BJ (cell line): ENCODE measurements at places on chromosomes 2 and 18. TPM values are rescaled to one million over a fixed set of nuclear protein-coding genes. Genes with fewer than 3 reads are reported as not detected.
A peak's percentile ranks its signal among the peaks of the same experiment; 100 is the strongest.

Gene SPRED2
- 11.0 and 13.1 TPM in 2 replicates for polyA plus RNA-seq

Gene NTSR2
- not detected in 2 replicates for polyA plus RNA-seq

Gene MC5R
- polyA plus RNA-seq = not detected in 2 replicates

Gene ASXL3
- not detected in 2 replicates for polyA plus RNA-seq

Gene KIAA2012
- 0.13 and 0.18 TPM in 2 replicates for polyA plus RNA-seq

Gene CREG2
- not detected in 2 replicates for polyA plus RNA-seq

Gene WDR7
- polyA plus RNA-seq = 4.9 and 9.7 TPM in 2 replicates

Gene ASPRV1
- polyA plus RNA-seq = 0.17 and 0.29 TPM in 2 replicates

Gene M1AP
- polyA plus RNA-seq = 0.33 and 0.47 TPM in 2 replicates

Gene DSG3
- polyA plus RNA-seq = not detected in 2 replicates

DNA sequence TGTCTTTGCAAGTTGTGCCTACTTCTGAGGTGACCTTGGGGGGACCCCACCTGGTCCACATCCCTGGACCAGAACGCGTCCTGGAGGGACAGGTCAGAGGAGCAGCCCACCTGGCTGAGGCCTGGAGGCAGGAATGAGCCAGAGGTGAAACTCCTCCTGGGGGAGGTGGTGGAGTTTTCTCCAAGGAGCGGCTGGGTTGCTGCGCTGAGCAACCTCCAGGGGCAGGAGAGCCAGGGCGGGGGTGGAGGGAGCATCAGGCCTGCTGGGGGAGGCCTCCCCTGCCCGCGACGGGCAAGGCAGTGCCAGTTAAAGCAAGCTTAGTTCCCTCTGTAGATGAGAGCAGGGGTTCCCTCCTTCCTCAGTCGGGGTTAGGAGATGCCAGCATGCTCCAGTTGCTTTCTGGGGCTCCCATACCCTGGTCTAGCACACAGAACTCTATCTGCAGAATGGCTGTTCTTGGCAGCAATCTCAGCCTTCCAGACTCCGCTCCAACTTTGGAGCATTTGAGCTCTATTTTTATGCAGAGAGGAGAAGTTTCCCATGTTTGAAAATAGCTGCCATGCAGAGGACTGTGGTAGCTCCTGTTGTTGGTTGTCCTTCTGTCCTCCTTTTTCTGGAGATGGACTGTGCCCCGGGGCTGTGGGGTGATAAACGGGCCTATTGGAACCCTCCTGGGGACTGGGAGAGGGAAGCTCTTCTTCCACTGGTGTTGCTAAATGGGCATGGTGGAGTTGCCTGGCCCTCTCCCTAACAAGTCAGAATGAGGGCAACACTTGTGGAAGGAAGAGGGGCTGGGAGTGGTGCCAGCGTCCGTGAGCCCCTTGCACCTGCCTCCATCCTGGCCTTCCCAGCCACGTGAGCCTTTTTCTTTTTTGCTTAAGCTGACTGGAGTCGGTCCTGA is 39.1 kb downstream of the B3GNT2 start:
- DNase-seq = no peak

DNA sequence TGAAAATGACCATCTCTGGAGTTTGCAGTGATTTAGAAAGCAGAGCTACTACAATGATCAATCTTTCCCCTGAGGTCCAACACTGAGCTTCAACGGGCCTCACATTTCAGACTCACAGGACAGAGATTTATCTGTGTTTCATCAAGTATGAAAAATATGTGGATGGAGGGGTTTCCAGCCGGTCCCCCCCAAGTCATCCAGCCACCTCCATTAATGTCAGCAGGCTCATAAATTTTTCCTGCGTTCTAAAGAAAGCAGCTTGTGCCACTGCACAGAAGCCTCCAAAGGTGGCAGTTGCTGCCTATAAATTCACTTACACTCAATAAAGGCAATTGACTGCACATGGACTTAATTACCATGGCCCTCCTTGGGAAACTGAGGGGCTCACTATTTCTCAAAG is 117.4 kb upstream of the ACKR3 start:
- DNase-seq = no peak

DNA sequence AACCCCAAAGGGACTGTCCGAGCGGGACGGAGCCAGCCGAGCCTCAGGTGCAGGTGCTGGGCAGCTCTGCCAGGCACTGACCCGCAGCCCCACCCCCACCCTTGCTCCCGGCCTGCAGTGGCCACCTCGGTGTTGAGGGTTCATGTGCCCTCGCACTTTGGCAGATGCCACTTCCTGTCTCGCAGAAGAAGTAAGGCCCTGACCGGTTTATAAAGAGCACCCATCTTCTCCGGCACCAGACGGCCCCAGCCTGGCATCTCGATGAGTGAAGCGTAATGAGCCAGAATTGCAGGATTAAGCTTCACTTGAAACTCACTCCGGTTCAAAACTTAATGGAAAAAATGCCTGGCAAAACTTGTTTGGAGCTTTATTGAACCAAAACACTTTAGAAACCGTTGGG is 10.9 kb upstream of the NFATC1 start:
- no peak for DNase-seq

- DNase-seq = no peak
Observed at GRCh38 chr2:46921676-46922448, 6.3 kb upstream of the MCFD2 start.

DNA sequence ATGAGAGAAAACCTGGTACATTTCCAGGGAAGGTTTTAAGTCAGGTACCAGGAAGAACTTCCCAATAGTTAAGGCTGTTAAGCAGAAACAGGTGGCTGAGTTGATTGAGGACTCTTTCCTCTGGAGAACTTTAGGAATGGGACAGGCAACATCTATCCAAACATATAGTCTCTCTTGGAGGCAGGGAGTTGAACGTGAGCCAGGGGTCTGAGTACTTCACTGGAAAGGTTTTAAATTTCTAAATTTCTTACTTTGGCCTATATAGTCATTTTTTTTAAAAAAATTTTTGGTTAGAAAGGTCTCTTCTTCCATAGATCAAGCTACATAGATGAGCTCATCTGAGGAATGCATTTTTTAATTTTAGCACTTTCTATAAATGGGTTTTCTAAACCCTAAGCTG is 261.4 kb upstream of the TCF4 start:
- DNase-seq = no peak

GRCh38 chr18:46265196-46266156 is 161.3 kb downstream of the HAUS1 start:
- no peak for DNase-seq

- no peak for DNase-seq
Observed at GRCh38 chr2:226611944-226612318, 187.7 kb downstream of the IRS1 start.

DNA sequence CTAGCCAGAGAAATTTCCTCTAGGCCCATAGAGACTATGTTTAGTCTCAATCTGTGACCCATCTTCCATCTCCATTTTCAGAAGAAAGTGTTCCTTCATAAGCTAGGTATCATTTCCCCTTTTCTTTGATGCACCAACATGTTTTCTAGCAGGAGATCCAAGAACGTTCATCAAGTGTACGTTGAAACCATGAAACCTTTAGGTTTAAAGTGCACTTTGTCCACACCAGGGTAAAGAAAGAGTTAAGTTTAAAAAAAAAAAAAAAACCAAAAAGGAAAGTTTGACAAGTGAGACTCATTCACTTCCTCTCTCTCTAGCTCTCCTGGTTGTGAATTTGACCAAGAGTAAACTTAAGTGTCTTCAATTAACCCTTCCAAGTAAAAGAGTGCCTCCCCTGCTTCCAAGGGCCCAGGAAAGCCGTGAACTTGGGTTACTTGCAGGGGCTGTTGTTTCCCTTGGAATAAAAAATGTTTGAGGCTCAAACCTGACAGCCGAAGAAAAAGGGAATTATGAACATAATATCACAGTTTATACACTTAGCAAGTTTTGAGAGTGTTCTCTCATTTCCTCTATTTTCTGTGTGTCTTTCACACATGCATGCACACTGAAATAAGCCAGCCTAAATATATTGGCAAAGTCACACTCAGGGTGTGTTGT is 56.7 kb downstream of the LBH start:
- DNase-seq = no peak

GRCh38 chr2:200737585-200737984 is 74.1 kb upstream of the BZW1 start:
- DNase-seq = no peak

GRCh38 chr18:27931535-27931934 is 245.4 kb downstream of the CDH2 start:
- DNase-seq = no peak

GRCh38 chr2:135490376-135490775 is 40.6 kb downstream of the ZRANB3 start:
- DNase-seq = peak; percentile 20

DNA sequence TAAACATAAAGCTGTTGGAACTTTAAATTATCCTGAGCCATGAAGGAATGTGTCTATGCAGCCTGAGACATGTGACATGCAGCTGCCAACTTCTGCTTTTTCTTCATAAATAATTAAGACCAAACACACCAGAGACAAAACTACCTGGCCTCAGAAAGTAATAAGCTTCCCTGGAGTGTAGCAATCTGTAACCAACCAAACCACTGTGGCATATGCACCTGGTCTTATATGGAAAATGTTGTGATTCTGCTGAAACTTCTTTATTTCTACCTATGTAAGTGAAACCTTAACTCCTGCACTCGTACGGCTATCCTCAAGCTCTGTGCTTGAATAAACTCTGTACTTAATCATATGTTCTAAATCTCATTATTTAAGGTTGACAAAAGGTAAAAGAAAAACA is 515.0 kb downstream of the TMEM182 start:
- DNase-seq = no peak

GRCh38 chr2:50397992-50398765 is 633.8 kb downstream of the NRXN1 start:
- no peak for DNase-seq

DNA sequence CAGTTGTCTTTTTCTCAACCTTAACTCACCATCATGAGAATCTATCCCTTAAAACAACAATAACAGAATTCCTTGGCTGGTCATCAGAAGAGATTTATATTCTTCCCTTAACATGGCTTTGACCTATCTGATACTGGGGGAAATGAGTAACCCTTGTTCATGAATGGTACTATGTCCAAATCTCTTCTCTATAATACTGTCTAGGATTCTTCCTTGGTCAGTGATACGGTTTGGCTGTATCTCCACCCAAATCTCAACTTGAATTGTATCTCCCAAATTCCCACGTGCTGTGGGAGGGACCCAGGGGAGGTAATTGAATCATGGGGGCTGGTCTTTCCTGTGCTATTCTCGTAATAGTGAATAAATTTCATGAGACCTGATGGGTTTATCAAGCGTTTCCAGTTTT is 282.0 kb upstream of the SIX2 start:
- no peak for DNase-seq

DNA sequence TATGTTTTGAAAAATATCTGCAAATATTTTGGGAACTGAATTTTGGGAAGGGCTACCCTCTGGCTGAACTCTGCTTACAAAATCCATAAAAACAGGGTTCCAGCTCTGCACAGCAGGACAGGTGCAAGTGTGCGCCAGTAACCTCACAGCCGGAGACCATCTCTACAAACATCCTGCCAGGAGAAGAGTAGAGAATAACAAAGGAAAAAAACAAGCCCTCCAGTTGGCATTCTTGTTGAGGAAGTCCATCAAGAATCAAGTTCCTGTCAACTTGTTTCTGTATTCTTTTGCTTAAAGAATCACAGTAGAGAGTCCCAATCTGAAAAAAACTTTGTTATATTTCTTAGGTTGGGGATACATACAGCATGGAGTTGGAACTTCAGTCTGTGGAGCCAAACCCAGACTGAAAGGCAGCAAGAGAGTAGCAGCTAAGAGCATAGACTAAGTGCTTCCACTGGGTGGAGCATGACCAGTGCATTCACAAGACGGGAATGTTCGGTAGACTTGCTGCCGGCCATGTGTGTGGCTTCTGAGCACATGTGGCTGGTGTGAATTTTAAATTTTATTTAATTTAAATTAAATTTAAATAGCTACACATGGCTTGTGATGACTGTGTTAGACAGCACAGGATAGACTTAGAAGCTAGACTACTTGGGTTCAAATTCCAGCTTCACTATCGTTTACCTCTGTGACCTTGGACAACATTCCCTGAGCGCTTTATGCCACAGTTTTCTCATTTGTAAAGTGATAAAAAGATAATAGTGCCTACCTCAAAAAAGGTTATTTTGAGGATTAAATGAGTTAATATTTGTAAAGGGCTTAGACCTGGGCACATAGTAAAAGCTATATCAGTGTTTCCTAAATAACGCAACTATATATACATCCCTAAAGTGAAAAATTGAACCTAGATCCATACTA is 41.9 kb downstream of the SPTBN1 start:
- no peak for DNase-seq

GRCh38 chr2:18855027-18855426 is 265.7 kb upstream of the NT5C1B start:
- DNase-seq = no peak

- no peak for DNase-seq
Observed at GRCh38 chr2:170821531-170822289, 5.0 kb downstream of the GAD1 start.

DNA sequence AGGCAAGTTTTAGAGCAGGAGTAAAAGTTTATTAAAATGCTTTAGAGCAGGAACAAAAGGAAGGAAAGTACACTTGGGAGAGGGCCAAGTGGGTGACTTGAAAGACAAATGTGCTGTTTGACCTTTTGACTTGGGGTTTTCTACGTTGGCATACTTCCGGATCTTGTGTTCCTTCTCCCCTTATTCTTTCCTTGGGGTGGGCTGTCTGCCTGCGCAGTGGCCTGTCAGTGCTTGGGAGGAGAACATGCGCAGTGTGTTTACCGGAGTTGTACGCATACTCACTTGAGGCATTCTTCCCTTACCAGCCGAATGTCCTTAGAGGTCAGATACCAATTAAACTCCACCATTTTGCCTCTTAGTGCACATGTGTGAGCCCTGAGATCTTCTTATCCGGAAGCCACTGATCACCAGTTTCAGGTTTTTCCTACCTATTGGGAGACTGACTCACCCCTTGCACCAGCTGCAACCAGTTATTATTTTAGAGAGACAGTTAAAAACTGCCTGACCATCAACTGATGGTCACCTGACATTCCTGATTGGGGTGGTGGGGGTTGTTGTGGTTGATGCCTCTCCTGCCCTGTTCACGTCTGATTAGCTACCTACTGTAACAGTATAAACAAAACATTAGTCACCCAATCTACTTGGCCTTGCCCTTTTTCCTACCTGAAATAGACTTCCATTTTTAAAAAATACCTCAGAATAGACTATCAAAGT is 67.5 kb downstream of the NYAP2 start:
- no peak for DNase-seq

- no peak for DNase-seq
Observed at GRCh38 chr2:195049372-195050031, 607.5 kb upstream of the SLC39A10 start.

- no peak for DNase-seq
Observed at GRCh38 chr2:204015118-204015843, 78.7 kb downstream of the ICOS start.

DNA sequence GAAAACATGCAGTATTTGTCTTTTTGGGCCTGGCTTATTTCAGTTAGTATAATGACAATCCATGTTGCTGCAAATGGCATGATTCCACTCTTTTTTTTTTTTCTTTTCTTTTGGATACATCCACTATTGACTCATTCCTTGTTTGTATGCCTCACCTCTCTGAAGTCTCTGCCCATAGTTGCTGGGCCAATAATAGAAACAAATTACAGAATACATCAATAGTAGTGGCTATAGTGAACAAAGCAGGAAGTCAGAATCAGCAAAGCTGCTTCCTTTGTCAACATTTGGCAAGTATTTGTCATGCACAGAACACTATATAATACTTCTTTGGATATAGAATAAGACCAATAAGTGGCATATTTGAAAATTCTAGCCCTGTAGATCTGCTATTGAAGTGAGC is 609.7 kb downstream of the STK39 start:
- no peak for DNase-seq
